ENCODE measurements at places on chromosomes 4 and X.
A peak's percentile ranks its signal among the peaks of the same experiment; 100 is the strongest.

GRCh38 chrX:355329-356050 is 31.2 kb downstream of the PPP2R3B start:
- DNase-seq = no peak

DNA sequence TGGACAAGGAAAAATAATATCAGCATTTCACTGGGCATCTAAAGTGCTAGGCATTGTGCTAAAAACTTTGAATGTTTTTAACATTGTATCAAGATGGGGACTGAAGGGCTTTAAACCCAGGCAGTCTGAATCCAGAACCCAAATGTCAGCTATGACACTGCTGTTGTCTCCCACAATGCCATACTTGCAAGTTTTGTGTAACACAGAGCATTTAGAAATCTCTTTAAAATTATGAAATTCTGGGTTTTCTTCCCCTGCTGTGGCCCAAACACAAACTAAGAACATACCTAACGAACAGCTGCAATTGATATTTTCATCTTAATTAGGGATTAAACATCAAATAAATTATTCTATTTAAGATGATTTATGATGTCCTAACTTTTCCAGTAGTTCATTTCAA is 66.8 kb upstream of the LSM6 start:
- no peak for DNase-seq

GRCh38 chr4:102586644-102587021 is 85.5 kb downstream of the NFKB1 start:
- no peak for DNase-seq

GRCh38 chr4:145731028-145731427 is 51.1 kb downstream of the C4orf51 start:
- no peak for DNase-seq

- DNase-seq = no peak
These were observed 55.3 kb upstream of the TMPRSS11F start for GRCh38 chr4:68184923-68185322.

DNA sequence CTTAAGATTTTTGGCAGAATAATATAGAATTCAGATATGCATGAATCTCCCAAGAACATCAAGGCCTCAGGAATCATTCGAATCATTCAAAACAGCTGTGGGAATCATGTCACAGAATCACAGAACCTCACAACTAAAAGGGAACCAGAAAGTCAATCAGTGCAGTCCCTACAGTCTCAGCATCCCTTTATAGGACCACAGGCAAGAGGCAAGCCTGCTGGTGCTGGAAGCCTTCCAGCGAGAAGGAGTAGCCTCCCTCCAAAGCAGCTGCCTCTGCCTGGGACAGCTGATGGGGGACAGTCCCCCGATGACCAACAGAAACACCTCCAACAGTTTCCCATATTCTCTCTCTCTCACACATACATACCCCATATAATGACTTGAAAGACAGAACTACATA is 20.7 kb downstream of the QDPR start:
- DNase-seq = no peak

DNA sequence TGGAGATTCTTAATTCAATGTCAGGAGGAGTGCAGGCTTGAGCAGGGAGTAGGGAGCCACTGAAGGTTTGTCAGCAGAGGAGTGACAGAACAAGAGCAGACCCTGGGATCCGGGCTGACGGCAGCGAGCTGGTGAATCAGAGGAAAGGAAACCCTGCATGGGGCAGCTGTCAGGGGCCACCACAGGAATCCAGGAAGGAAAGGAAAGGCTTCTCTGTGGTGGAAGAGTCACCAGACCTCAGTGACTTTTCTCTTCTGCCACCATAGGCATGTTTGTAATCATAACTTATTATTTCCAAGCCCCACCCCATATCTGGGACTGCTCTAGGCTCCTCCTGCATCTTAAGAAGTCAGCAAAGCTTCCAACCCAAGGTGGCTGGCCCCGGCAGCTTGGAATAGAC is 150.9 kb downstream of the BCOR start:
- peak; percentile 14 for DNase-seq

GRCh38 chr4:73018595-73018994 is 50.9 kb downstream of the COX18 start:
- DNase-seq = no peak

- DNase-seq = no peak
These were observed 73.9 kb downstream of the HDAC8 start for GRCh38 chrX:72498782-72499181.

- no peak for DNase-seq
These were observed 20.2 kb downstream of the GYG2 start for GRCh38 chrX:2848871-2849301.

GRCh38 chr4:156784970-156785369 is 186.6 kb downstream of the PDGFC start:
- DNase-seq = no peak

DNA sequence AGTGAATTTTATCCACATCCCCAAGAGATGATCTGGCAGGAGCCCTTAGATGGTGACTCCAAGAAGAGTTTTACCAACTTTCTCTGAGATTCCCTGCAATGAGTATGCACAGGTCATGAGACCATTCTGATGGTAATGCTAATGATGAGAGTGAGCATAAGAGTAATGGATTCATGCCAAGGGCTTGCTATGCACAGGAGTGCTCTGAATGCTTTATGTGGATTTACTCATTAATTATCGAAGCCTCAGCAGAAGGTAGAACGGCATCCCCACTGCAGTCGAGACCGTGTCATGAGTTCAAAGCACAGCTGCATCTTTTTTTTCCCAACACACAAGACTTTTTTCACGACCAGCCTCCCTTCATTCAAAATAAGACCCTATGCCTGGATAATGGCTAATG is 355.0 kb downstream of the RAB28 start:
- DNase-seq = no peak

DNA sequence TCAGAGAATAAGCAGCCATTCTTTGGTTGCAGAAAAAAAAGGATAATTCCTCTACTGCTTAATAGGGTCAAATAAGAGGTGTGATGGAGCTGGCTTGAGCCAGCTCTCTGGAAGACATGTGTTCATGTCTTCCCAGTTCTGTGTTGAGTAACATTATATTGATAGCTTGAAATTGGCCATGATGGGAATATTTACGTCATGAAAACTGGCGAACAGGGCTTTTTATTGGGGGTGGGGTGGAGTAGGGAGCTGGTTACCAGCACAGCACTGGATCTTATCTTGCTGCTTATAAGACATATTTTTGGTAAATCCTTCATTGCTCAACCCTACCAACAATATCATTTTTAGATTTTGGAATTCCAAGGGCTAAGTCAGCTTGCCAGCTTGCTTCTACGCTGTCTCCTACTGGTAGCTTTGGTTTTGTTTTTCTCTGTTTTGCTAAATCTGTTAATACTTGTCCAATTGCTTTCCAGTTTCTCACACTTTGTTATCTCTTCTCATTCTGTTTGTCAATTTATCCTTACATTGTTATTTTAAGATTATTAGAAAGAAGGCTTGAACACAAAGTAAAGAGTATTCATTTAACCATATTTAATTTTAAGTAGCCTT is 25.3 kb upstream of the GBA3 start:
- no peak for DNase-seq

DNA sequence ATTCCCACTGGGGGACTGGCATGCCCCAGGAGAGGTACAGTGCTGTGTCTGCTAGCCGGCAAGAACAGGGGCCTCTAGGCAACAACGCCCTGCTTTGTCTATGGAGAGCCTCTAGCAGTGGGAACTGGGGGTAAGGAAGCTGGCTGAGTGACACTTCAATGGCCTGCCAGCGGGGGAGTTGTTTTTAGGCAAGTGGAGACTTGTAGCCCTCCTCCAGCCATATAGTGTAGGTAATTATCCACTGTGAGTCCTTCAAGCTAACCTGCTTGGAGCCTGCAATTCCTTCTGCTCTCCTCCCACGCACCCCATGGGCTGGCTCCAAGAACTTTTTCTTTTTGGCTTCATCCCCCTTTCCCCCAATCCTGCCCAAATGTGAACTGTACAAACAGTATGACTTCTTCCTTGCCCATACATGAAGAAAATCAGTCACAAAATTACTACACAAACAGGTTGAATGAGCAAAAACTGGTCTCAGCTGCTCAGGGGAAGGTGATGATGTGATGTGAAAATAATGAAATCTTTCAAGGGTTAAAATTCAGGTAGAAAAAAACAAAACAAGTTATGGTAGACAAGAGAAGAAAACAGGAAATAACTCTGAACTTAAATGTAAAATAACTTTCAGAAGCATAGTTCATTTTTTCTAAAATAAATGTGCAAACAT is 33.1 kb downstream of the LEF1 start:
- no peak for DNase-seq
